ENCODE measurements at places on chromosomes 5 and 9.

- DNase-seq, result no peak
These were observed 99.4 kb downstream of the DRD1 start for GRCh38 chr5:175344331-175345195.

- DNase-seq, result no peak
These were observed 723.8 kb upstream of the CDH6 start for GRCh38 chr5:30469691-30470090.

GRCh38 chr5:1792842-1793266, 6.8 kb downstream of the MRPL36 start:
- peak; percentile 41 for DNase-seq

- no peak for DNase-seq
These were observed 18.1 kb upstream of the LPCAT1 start for GRCh38 chr5:1541702-1542400.

DNA sequence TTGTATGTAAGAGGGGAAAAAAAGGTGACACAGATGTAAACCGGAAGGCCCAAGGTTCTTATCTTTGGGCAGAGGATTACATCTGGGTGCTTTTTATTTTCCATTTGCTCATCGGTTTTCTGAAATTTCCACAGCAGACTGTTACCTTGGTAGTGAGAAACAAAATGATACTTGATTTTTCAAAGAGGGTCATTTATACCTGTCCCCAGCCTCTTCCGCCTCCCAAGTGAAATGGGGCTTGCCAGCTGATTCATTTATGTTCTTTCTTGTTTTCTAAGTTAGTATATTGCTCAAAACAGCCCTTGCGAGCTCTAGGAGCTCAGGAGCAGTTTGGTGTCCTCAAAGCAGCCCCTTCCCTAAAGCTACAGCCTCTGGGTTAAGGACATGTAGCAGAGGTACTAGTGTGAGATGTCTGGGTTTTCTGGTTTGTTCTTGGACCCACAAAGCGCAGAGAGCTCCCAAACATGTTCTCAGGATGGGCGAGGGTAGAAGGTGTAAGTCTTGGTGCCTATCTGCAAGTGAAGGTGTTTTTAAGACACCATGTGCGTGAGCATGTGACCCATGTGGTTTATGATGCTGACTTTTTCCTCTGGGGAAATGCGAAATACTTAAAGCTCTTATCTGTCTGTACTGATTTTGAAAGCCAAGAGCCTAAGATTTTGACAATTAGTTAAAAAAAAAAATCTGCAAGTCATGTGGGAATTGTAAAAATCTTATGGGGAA, 38.3 kb downstream of the DAPK1 start:
- no peak for DNase-seq

DNA sequence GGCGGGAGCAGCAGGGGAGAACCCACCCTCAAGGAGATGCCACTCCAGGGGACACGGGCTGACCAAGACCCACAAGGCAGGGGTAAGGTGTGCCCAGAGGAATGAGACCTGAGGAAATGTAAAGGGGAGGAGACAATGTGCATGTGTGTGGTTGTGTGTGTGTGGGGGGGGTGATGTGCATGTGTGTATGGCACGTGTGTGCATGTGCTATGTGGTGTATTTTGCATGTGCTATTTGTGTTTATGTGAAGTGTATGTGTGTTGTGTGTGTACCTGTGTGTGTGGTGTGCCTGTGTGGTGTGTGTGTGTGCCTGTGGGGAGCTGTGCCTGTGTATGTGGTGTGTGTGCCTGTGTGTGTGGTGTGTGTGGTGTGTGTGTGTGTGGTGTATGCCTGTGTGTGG, 33.5 kb upstream of the FCN2 start:
- DNase-seq, result no peak

DNA sequence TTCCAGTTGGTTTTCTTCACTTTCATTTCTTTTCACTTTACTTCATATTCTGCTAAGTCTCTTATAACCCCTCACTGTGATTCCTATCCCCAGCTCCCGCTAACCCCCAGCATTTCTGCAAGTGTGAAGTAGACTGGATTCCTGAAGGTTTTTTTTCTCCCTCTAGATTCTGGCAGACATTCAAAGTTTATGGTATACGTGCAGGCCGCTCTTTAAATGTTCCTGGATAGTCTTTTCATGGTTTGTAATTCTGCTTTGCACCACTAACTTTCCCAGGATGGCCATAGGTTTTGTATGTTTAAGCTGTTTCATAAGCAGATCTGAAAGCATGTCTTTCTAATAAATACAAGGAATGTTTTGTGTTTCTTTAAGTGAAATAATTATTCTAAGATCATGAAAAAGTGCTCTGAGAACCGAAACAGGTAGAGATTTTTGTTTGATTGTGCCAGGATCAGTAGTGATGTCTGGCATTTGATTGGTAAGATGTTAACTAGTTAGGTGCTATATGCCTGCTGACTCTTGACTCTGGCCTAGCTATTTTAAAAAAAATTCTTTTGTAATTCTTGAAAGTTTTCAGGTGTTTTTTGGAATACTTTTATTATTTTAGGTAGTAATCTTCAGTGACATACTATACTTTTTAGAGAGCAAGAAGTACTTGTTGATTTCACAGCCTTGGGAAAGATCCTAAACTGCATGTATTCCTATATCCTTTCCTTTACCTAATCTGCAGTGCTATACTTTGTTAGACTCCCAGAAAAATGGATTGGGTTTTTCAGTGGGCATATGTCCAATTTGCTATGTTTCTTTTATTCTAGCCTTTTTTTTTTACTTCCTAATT, 29.7 kb downstream of the CNOT6 start:
- DNase-seq, result no peak

GRCh38 chr5:142798099-142798770, 28.1 kb downstream of the ARHGAP26 start:
- DNase-seq, result no peak

DNA sequence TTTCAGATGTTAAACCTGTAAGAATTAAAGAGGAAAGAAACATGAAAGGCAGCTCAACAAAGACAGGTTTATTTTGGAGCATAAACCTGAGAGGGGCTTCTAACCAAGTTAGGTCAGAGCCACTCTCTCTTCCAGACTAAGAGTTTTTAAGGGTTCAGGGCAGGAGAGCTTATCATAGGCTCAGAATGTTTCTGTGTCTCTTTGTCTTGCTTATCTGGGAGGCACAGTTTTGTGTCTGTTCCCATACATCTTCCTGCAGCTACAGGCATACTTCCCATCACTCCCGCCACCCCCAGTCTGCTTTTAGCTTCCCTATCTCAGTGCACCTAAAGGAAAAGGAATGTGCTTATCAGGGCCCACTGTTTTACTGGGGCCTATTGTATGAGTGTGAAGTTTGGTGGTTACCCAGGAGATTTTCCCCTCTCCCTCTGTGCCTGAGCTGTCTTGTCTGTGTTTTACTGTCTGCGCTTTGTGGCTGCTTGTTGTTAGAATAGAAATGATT, 21.9 kb downstream of the CD14 start:
- no peak for DNase-seq

All from stimulated activated CD8-positive, alpha-beta memory T cell treated with anti-CD3 and anti-CD28 coated beads, Interleukin-7, amount 100 ng/mL, for 1 hour (primary cell).